ENCODE measurements at places on chromosomes 5 and 9.

- no peak overlapping the region for H3K4me3 ChIP-seq
- no peak for DNase-seq
- H3K27ac ChIP-seq = peak overlapping the region; percentile 49
- no peaks in the 10 kb centered on the region for H3K27me3 ChIP-seq
- H3K4me1 ChIP-seq = peaks cover 32% of the 10 kb centered on the region
These were observed 1.7 kb downstream of the TUT7 start for GRCh38 chr9:86352440-86353077.

GRCh38 chr9:84636436-84636835 is 33.1 kb upstream of the NTRK2 start:
- DNase-seq = no peak
- H3K27ac ChIP-seq = no peak overlapping the region
- H3K4me1 ChIP-seq = no peaks in the 10 kb centered on the region
- no peaks in the 10 kb centered on the region for H3K27me3 ChIP-seq
- H3K4me3 ChIP-seq = no peak overlapping the region

- no peak overlapping the region for H3K4me3 ChIP-seq
- DNase-seq = no peak
- H3K4me1 ChIP-seq = no peaks in the 10 kb centered on the region
- H3K27me3 ChIP-seq = no peaks in the 10 kb centered on the region
These were observed 385.8 kb downstream of the EFNA5 start for GRCh38 chr5:107284822-107285525.

GRCh38 chr9:129414377-129414992 is 206.4 kb downstream of the C9orf50 start:
- H3K4me1 ChIP-seq = peaks cover 25% of the 10 kb centered on the region
- no peaks in the 10 kb centered on the region for H3K27me3 ChIP-seq
- DNase-seq = peak; percentile 54
- H3K27ac ChIP-seq = peak overlapping the region; percentile 99
- H3K4me3 ChIP-seq = peak overlapping the region; percentile 78
- no peaks in the 10 kb centered on the region for H3K36me3 ChIP-seq

DNA sequence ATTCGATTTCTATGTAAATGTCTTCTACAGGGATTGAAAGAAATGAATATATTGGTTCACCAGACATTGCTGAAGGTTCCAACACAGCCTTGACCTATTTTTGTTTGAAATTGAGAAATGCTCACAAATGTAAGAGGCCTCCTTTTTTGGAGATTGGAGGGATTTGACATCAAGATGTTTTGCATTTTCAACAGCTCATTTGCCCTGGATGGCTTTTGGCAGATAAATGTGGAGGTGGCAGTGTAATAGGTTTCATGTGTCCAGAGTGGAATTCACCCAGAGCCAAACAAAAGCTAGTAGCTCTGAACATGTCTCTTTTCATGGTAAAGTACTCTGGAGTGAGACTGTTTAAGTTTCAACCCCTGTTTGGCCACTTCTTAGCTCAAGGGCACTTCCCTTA is 77.3 kb downstream of the PALM2AKAP2 start:
- H3K4me1 ChIP-seq = peaks cover 6% of the 10 kb centered on the region
- no peak overlapping the region for H3K4me3 ChIP-seq
- no peaks in the 10 kb centered on the region for H3K27me3 ChIP-seq

- DNase-seq = no peak
- no peak overlapping the region for H3K4me3 ChIP-seq
- H3K4me1 ChIP-seq = no peaks in the 10 kb centered on the region
- no peak overlapping the region for H3K27ac ChIP-seq
These were observed 41.8 kb downstream of the MUSK start for GRCh38 chr9:110710420-110710819.

Measured in testis (tissue), 5 donors.